Ammon's horn (tissue), 1 donor: ENCODE measurements at places on chromosomes 4 and X.

- DNase-seq = no peak
Observed at GRCh38 chrX:130952266-130953043, 49.4 kb upstream of the ENOX2 start.

DNA sequence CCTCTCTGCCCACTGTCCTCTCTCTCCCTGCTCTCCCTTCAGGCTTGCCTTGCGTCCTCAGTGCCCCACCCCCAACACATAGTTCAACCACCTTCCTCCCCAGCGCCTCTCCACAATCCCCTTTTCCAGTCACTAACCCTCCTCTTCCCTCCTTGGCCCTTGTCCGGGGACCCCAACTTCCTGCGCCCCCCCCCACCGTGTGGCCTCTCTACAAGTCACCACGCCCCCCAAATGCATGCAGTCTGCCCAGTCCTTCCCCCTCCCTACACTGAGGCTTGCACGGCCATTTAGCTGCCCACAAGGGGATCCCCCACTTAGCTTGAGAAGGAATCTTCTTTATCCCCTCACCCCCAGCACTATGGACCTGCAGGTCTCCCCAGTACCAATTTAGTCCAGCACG is 569 bp downstream of the CXCR3 start:
- DNase-seq = no peak

DNA sequence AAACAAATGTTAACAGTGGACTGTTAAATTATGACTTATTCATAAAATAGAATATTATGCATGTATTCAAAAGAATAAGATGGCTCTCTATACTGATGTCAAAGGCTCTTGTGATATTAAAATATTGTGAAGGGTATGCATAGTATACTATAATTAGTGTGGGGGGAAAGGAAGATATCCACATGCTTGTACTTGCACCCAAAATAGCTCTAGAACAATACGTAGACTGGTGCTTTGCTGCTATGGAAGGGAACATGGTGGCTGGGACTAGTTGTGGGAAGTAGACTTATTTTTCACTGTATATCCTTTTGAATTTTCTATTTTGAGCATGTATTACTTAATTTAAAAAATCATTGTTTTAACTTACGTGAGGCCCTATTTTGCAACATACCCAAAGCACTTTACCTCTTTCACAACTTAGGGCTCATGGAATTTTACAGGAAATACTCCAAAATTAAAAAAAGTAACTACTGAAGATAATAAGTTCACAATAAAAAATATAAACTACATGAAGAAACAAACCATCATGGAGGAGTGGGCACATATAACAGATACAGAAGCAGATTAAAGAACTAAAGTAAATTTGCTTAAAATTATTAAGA is 7.9 kb downstream of the PGRMC2 start:
- no peak for DNase-seq

DNA sequence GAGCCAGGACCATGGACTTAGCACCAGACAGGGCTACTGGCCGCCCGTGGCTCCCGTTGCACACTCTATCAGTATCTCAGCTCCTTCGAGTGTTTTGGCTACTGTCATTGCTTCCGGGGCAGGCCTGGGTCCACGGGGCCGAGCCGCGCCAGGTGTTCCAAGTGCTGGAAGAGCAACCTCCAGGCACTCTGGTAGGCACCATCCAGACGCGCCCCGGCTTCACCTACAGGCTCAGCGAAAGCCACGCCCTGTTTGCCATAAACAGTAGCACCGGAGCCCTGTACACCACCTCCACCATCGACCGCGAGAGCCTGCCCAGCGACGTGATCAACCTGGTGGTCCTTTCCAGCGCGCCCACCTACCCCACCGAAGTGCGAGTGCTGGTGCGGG is 1.6 kb downstream of the FAT4 start:
- DNase-seq = peak; percentile 37

DNA sequence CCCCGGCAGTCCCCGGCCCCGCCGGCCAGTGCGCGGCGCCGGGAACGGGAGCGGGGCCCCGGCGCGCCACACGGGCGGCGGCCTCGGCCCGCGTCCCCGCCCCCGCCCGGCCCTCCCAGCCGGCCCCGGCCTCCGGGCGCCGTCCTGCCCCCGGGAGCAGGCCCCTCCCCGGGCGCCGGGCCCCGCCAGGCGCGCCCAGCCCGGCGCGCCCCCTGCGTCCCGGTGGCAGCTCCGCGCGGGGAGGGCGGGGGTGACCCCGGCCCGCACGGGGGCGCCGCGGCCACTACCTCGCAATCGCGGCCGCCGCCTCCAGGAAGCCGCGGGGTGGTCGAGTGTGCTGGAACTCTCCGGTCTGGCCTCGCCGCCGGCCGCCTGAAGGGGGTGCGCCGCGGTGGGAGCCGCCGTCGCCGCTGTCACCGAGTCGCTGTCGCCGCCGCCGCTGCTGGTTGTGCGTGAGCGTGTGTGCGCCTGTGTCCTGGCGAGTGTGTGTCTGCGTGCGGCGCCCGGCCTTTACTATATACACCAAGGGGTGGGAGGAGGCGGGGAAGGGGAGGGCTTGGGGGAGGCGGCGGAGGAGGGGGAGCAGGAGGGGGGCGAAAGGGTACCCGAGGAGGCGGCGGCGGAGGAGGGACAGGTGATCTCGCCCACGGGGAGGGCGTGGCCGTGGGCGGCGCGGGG is at the start of gene RAI2:
TSS of gene RAI2 (minus strand) at position 488 of the 678 bp plus-strand sequence. CDS start 59,288 bp downstream, outside the sequence.
- DNase-seq = peak; percentile 3

DNA sequence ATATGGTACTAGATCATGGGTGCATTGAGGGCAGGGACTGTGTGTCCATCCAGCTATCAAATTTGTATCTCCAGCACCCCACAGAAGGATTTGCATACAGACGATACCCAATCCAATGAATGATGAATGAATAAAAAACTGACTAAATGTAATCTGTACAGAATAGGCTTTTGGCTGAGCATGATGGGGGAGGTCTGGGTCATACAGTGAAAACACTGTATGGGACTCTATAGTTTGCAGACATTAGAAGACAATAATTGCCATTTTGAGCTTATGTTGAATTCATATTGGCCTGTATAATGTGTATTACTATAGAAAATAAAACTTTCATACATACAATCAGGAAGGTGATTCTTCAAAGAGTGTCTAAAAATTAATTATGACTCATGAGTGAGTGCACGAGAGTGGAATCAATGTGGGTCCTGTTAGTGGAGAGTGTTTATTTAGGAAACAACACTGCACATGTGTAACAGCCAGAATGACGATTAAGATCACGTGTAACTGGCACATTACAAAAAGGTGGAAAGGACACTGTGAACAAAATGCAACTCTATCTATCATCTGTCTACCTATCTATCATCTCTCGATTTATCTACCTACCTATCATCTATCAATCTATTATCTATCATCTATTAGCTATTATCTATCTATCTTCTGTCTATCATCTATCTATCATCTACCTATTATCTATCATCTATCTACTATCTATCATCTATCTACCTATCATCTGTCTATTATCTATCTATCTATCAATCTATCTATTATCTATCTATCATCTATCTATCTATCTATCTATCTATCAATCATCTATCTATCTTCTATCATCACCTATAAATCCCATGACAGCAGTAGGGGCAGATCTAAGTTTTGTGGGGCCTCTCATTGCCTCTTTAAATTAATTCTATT is 201.3 kb downstream of the PTTG2 start:
- DNase-seq = no peak

DNA sequence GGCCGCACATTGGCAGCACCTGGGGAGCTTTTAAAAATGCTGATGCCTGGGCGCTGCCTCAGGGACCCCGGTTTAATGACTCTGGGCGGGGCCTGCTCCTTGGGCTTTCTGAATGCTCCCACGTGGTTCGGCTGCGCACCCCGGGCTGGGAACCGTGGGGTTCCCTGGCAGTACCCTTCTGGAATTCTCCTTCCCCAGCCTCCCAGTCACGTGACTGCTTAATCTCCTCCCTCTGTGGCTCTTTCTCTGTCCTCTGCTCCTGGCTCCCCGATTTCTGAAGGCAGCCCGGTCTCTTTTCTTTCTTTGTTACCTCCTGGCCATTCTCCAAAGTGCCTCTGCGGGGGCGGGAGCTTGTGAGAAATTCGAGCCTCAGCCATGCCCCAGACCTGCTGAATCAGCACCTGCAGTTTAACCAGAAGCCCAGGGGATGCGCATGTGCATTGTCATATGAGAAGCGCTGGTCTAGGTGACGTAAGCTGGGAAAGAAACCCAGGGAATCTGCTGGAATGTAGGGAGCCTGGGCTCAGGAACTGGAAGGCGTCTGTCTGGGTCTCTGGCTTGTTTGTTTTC is 16.6 kb downstream of the CLCN4 start:
- DNase-seq = peak; percentile 53

DNA sequence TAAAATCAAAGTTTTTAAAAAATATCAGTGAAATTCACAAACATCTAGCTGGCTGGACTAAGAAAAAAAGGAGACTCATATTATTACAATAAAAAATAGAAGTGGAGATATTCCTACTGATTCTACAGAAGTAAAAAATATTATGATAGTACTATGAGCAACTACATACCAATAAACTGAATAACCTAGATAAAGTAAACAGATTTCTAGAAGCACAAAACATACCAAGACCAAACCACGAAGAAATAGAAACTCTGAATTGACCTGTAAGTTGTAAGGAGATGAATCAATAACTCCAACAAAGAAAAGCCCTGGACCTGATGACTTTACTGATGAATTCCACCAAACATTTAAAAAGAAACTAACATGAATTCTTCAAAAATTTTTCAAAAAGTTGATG is 867.3 kb downstream of the PCDH18 start:
- DNase-seq = no peak

GRCh38 chr4:147576084-147576483 is 41.1 kb upstream of the TMEM184C start:
- no peak for DNase-seq

DNA sequence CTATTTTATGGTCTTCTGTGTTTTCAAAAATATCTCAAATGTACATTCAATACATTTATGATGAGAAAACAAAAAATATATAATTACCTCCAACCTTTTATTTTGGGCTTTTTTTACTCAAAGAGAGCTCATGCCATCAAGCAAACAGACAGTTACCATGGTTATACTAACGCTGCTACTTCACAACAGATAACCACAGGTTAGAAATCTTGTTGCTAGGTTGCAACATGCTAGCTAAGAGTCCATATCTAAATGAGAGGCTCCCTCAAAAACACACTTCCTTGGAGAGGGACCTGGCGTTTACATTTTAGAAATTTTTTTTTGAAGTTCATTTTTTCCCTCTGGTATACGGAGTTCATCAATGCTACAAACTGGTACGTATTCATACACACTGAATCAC is 44.3 kb downstream of the TBC1D9 start:
- peak; percentile 26 for DNase-seq

DNA sequence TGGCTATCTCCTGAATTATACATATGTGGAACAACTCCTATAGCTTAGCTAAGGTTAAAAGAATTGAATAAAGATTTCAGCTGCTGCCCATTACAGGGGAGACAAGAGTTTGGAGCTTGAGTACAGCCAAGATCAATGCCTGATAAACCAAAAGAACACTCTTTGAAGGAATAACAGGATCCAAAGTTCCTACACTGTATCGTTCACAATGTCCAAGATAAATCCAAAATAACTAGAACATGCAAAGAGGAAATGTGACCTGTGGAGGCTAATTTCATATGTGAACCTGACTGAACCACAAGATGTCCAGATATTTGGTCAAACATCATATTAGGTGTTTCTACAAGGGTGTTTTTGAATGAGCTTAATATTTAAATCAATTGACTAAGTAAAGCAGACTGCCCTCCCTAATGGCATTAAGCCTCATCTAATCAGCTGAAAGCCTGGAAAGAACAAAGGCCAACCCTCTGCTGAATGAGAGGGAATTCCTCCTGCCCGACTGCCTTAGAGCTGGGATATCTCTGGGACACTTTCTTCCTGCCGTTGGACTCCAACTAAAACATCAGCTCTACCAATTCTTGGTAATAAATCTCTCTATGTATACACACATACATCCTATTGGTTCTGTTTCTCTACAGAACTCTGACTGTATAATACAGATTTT is 19.2 kb downstream of the RFC1 start:
- no peak for DNase-seq

GRCh38 chr4:5374592-5374991 is 323.3 kb downstream of the STK32B start:
- no peak for DNase-seq

- no peak for DNase-seq
Observed at GRCh38 chr4:131137196-131137595, 2011.9 kb upstream of the PCDH10 start.

DNA sequence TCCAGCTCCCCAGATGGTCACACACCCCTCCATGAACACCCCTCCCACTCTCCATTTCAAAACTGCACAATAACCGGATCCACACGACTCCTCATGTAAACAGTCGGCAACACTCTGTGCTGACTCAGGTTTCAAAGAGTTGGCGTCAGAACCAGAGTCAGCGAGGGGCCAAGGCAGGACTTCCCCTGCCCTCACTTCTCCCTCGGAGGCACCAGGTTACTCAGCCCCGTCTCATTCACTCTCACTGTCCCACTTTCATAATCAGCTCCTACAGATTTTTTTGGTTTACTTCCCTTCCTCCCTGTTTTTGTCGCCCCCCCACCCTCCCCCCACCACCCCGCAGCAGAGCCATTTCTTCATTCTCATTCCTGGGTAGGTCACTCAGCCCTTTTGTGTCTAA is 2.7 kb upstream of the TIMP1 start:
- DNase-seq = no peak

DNA sequence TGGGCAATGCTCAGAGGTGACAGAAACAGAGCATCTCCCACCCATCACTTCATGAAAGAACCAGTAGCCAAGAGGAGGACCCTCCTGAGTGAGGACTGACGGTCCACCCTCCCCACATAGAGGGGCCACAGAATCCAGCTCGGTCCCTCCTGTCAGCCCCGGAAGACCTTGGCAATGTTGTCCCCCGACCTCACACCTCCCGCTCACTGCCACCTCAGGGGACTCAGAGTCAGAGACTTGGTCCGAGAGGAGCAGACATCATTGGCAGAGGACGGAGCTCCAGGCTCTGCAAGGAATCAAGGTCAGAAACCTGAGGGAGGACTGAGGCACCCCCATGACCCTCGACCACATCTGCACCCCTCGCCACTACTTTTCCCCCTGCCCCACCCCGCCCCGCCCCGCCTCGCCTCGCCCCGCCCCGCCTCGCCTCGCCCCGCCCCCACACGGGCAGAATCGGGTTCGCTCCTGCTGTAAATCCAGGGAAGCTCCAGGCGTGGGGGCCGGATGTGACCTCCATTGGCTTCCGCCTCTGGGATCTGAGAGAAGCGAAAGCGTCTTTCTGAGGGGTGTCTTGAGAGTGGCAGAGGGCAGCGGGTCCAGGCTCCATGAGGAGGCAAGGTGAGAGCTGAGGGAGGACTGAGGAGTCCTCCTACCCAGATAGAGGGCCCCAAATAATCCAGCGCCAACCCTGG is at the start of gene MAGEA11:
TSS of gene MAGEA11 (plus strand) at position 516 of the 692 bp plus-strand sequence. CDS start 1,100 bp downstream, outside the sequence.
- no peak for DNase-seq

- DNase-seq = no peak
Observed at GRCh38 chr4:142801966-142802365, 44.1 kb downstream of the INPP4B start.

DNA sequence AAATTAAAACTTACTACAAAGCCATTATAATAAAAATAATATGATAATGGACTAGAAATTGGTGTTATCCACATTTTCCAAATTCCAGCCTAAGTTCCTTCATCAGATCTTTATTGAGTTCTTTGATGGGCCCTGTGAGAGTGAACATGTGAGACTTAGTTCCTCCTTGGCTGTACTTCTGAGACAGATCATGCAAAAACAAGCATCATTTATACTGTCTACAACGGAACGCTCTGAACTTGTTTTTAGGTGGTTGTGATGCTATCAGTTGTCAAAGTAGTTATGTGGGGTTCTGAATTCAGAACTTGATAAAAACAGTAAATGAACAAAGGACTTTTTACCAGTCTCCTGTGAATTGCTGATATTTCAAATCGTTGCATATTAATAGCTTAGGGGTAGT is 48.9 kb downstream of the JADE3 start:
- no peak for DNase-seq
